Effector memory CD8-positive, alpha-beta T cell (primary cell): ENCODE measurements at places on chromosomes 7 and 10.

DNA sequence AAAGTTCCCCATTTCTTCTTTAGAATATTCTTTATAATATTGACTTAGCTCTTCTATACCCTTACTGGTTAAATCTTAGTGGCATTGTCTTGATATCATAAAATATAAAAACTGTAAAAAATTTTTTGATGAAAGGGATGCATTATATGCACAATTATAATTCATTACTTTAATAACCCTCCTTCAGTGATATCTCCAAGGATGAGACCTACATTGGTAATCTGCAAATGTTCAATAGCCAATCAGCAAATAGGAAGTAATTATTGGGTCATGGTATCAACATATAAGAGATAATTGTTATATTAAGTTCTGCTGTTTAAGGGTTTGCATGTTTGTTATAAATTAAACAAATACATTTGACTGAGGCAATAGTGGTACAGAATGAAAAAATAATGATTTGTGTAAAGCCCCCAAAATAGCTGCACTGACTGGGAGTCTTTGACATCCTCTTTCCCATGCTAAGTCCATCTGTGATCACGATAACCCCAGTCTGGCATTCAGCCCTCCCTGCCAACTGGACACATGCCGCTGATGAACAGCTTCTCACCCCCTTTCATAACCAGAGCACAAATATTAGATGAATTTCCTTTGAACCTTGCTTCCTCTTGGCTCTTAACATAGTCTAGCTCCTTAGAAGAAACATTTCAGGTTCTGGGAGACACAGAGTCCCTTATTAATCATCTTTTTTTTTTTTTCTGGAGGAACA lies 169.5 kb downstream of the CPED1 start:
- no peak for DNase-seq

DNA sequence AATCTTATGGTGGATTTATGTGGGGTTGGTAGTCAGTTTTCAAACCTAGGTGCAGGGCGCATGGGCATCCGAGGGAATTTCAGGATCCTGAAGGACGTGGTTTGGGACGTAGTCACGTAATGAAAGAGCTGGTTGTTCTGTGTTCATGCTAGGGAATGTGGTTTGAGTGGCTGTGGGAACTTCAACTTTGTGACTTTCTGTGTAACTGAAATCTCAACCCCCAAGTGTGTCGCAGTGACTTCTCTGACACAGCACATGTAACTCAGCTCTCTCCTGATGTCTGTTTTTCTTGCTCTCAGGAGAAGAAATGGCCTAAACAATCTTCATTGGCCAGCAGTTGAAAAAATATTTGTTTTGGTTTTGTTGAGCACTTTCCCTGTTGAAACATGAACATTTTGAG lies 199.0 kb downstream of the PTEN start:
- DNase-seq: no peak

DNA sequence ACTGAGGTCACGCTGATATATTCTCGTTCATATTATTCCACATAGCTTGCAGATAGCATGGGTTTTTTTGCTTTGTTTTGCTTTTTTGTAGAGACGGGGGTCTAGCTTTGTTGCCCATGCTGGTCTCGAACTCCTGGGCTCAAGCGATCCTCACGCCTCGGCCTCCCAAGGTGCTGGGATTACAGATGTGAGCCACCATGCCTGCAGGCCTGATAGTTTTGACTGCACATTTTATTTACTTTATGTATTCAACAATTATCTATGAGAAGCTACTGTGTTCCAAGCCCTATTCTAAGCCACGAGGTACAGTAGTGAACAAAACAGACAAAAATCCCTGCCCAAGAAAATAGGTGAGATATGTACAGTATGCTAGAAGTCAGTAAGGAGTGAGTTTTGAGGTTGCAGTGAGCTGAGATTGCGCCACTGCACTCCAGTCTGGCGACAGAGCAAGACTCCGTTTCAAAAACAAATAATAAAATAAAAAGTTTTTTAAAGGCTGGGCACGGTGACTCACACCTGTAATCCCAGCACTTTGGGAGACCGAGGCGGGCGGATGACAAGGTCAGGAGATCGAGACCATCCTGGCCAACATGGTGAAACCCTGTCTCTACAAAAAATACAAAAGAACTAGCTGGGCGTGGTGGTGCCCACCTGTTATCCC lies 1.3 kb upstream of the YWHAG start:
- DNase-seq: no peak

GRCh38 chr7:43377196-43377960 lies 205.5 kb upstream of the STK17A start:
- DNase-seq: no peak

- DNase-seq: no peak
Measured at GRCh38 chr7:90816511-90817142, 220.5 kb downstream of the CDK14 start.

DNA sequence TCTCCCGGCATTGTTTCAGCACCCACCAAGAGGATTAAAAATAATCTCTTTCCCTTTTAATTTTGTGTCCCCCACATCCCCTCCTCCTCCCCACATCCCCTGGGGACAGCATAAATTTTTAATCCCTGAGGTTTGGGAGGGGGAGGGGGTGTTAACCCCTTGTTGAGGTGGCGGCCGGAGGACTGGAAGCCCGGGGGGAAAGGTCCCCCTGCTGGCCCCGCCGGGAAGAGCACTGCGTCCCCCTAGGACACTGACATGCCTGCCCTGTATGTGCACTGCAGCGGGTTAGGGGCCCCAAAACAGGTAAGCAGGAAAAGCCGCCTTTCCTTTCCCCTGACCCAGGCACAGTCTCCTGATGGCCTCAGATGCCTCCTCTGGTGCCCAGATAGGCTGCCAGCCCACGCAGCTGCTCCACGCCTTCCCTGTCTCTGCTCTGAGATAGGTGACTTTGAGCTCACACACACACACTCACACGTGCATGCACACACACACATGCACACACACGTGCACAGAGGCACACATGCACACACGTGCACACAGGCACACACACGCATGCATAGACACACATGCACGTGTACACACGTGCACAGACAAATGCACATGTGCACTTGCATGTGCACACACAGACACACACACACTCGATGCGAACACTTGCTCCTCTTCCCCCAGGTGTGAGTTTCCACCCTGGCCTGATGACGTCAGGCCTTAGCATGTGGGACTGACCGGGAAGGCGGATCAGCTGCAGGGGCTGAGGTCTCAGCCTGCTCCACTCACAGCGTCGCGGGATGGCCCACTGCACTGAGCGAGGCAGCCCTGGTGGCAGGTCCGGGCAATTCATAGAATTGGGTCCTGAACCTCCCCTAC lies 12.3 kb downstream of the CNPY1 start:
- DNase-seq: no peak

- no peak for DNase-seq
Measured at GRCh38 chr10:4028027-4028471, 243.0 kb upstream of the KLF6 start.

GRCh38 chr10:130905386-130905785 lies 406.1 kb downstream of the TCERG1L start:
- DNase-seq: no peak

- no peak for DNase-seq
Measured at GRCh38 chr10:88232983-88233543, 350.1 kb downstream of the RNLS start.

GRCh38 chr7:47578579-47579270 lies 3.2 kb downstream of the TNS3 start:
- no peak for DNase-seq

DNA sequence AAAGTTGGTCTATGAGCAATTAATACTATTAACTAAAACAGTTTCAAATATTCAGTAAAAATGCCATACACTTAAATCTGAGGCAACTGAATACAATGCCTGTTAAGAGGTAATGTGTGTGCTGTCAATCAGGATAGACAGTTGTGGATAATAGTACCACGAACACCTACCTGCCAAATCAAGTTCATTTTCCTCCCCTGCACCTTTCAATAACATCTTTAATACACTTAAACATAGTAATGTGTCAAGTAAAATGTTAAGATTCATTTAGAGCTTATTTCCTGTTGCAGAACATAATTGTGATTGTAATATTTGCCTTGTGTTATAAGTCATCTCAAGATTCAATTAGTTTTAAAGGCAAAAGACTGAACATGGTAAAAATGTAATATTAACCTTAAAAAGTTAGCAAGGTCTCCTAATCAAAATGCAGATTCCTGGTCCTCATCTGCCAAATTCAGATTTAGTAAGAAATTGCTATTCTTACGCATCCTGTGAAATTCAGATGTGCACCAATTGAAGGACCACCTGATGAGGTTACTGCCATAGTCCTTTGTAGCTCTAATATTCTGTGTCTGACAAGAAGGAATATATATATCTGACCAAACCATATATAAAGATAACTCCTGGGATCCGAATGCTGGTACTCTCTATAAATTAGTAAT lies 37.1 kb downstream of the COL1A2 start:
- no peak for DNase-seq

GRCh38 chr7:102292813-102293798 lies 6.4 kb downstream of the SH2B2 start:
- DNase-seq: no peak

DNA sequence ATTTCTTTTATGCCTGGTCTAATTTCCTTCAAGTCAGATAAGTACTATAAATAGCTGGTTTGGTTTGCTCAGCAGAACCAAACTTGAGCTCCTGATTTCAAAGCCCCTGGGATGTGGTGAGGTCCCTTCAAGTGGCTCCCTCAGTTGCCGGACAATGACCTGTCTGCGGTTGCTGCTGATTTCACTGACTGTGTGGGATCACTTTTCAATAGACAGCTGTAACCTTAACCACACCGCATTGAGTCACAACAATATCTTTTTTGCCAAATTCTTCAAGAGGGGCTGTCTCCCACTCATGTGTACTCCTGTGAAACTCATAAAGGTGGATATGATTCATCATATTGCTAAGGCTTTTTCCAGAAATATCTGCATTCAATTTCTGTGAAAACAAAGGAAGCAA lies 23.1 kb upstream of the ITGA8 start:
- DNase-seq: no peak

- no peak for DNase-seq
Measured at GRCh38 chr7:12705878-12706277, 18.4 kb downstream of the ARL4A start.

DNA sequence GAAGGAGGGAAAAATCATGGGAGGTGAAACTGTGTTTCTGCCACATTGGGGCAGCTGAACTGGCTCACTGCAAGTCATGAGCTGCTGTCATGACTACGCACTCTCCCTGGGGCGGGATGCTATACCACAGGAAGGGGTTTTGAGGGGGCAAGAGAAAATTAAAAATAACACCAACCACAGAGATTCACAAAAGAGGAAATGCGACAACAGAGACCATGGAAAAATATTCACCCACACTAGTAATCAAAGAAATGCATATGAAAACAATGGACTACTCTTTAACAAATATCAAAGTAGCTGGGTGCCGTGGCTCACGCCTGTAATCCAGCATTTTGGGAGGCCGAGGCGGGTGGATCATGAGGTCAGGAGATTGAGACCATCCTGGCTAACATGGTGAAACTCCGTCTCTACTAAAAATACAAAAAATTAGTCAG lies 65.2 kb upstream of the TM9SF3 start:
- peak; percentile 54 for DNase-seq

- no peak for DNase-seq
Measured at GRCh38 chr7:98086281-98086718, 20.4 kb upstream of the LMTK2 start.

- DNase-seq: no peak
Measured at GRCh38 chr7:35334506-35334905, 80.6 kb upstream of the TBX20 start.

GRCh38 chr10:88682491-88682890 lies 18.2 kb downstream of the LIPF start:
- DNase-seq: no peak

- no peak for DNase-seq
Measured at GRCh38 chr10:72030762-72031543, 57.4 kb downstream of the SPOCK2 start.

- DNase-seq: no peak
Measured at GRCh38 chr10:59807629-59808620, 54.7 kb upstream of the MRLN start.

DNA sequence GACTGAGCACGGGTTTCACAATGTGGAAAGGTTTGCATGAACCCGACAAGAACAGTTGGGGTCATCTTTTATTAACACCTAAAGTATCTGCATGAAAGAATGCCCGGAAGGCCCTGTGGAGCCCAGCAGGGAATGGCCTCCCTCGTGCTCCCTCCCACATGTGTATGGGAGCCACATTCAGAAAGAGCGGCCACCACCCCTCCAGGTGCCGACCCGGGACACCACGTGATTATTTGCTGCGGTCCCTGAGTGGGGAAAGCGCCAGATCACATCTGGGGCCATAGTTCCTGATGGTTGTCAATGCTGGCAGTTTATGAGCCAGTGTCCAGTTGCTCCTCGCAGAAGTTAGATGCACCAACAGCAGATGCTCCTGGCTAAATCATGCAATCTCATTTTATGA lies 571.4 kb downstream of the TCERG1L start:
- DNase-seq: no peak

DNA sequence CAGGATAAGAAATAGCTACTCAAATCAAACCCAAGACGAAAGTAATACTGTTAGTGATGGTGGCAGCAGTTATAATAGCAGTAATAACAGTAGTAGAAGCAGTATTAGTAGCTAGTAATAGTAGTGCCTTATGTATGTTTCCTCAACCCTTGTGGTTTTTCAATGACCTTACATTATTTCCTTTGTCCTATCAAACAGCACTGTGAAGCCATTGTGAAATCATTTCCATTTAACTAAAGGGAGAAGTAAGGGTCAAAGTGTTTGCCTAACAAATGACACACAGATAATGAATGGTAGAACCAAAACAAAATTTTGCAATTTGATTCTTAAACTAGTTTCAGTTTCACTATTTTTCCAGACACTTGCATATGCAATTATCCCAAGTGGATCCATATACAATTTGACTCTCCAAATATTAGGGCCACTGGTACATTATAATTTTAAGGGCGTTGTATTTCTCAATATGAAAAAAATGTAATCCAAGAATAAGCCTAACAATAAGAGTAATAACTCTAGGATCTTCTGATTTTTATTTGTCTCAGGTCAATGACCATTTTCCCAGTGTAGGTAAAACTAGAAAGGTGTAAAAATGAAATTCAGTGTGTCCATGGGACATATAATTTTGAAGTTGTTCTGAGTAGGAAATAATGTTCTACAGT lies 33.7 kb upstream of the TMEM26 start:
- no peak for DNase-seq

GRCh38 chr7:92797693-92798092 lies 38.7 kb downstream of the CDK6 start:
- no peak for DNase-seq

- no peak for DNase-seq
Measured at GRCh38 chr7:111029141-111029572, 61.8 kb upstream of the LRRN3 start.

- no peak for DNase-seq
Measured at GRCh38 chr7:39617005-39617404, 6.4 kb upstream of the RALA start.

DNA sequence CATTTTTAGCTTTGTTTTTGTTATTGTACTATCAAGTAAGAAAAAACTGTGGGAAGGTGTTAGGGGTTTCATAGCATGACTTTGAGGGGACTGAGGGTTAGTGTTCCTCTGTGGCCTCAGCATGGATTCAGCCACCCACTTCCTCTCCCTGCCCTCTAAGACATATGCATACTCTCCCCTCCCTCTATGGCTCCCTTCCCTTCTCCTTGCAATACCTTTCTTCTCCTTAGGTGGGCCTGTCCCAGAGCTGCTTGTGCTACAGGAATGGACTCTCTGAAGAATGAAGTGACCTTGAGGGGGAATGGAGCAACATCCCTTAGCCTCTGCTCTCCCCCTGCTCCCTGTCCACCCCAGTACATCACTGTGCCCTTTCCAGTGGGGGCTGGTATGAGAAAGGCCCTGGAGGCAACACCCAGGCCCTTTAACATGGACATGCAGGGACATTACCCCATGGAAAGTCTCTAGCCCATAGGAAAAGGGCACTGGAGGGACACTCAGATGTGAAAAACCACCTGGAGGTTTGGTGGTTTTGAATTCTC lies 22.4 kb downstream of the CDH23 start:
- no peak for DNase-seq

GRCh38 chr10:95355301-95355700 lies 64.5 kb upstream of the PDLIM1 start:
- no peak for DNase-seq
